ENCODE measurements at places on chromosomes 5 and 9. TPM values are rescaled to one million over a fixed set of nuclear protein-coding genes. Genes with fewer than 3 reads are reported as not detected.

DNA sequence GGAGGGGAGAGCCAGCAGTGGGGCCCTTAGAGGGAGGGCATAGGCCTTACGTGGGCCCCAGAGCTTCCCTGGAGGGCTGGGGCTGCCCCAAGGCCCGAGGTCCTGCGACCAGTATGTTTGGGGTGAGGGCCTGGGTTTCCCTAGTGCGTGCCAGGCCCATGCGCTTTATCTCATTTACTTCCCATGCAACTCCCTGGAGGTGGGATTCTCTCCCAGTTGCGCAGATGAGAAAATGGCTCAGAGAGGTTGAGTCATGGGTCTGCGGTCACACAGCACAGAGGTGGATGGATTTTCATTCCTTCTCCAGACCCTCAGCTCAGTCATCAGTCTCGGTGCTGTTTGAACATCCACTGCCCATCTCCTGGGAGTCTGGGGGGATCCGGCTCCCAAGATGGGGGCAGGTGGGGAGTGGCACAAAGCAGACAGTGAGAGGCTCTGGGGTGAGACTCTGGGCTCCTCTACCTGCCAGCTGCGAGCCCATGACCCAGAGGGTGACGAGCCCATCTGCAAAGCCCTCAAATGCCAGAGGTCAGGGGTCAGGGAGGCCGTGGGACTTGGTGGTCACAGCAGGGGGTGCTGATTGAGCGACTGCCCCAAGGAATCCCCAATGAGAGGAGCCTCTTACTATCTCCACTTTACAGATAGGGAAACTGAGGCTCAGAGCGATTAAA is 171.2 kb downstream of the GAPVD1 start:
- DNase-seq = peak; percentile 39

- peak; percentile 85 for DNase-seq
Measured at GRCh38 chr9:69122082-69122548, 52.0 kb upstream of the TJP2 start.

DNA sequence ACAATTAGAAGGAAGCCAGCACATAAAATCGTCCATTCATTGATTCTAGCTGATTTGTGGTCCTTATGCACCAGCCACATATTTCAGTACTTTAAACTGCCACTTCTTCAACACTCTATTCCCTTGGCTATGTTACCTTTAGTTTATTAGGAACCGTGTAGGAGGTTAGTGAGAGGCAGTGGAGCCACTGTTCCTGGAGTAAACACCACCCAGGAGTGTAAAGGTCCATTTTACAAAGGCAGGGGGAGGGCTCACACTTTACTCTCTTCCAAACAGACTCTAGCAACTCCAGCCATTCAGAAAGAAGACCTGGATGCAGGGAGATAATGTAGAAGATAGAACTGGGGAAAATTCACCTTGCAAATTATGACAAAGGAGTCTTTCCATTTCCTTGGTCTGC is 170.2 kb upstream of the RPS23 start:
- DNase-seq = no peak

DNA sequence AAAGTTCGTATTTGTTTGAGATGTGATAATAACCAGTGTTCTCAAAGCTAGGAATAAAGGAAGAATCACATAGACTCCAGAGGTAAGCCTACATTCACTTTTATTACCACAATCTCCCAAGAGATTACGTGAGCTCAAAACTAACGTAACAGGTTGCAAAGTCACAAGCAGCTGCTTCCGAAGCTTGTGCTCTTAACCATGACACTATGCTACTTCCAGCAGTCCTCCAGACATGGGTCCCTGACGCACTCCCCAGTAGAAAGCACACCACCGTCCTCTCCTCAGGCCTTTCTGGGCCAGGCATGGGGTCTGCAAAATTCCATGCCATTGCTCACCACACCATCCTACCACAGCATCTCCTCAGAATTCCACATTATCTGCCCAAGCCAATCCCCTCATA is 84.6 kb downstream of the PAX5 start:
- DNase-seq = no peak

The TMOD1 gene
- 24.5 TPM for total RNA-seq

- DNase-seq = no peak
Measured at GRCh38 chr9:128077847-128078503, 9.9 kb downstream of the SLC25A25 start.

The CDH18 gene
- total RNA-seq = not detected

DNA sequence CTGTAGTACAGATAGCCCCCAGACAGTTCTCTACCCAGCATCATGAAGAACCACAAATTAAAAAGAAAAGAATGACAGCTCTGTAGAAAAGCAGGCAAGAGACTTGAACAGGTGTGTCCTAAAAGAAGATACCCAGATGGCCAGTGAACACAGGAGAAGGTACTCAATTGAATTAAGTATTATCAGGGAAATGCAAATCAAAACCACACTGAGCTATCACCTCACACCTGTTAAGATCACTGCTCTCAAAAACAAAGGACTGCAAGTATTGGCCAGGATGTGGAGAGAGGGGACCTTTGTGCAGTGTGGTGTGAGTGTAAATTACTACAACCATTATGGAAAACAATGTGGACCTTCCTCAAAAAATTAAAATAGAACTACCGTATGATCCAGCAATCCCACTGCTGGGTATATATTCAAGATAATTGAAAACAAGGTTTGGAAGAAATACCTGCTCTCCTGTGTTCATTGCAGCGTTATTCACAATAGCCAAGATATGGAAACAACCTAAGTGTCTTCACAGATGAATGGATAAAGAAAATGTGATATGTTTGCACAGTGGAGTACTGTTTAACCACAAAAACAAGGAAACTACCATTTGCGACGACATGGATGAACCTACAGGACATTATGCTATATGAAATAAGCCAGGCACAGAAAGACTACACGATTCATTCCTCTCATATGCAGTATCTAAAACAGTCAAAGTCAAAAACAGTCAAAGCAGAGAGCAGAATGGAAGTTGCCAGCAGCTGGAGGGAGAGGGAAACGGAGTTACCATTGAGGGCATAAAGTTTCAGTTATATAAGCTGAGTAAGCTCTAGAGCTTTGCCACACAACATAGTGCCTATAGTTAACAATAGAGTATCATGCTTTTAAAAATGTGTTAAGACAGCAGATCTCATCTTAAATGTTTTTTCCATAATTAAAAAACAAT is 102.6 kb downstream of the WNK2 start:
- DNase-seq = no peak

The PRUNE2 gene
- total RNA-seq = 558 TPM

- no peak for DNase-seq
Measured at GRCh38 chr5:127210042-127210441, 80.6 kb upstream of the MEGF10 start.

The FST gene
- total RNA-seq = 6.1 TPM

DNA sequence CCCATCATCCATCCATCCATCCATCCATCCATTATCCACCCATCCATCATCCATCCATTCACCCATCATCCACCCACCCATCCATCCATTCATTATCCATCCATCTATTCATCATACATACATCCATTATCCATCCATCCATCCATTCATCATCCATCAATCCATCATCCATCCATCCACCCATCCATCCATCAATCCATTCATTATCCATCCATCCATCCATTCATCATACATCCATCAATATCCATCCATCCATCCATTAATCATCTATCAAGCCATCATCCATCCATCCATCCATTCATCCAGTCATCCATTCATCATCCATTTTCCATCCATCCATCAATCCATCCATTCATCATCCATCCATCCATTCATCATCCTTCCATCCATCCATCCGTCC is 89.0 kb downstream of the NSG2 start:
- no peak for DNase-seq

The BAAT gene
- not detected for total RNA-seq

GRCh38 chr9:114261987-114262386 is 60.9 kb upstream of the ORM1 start:
- DNase-seq = no peak

DNA sequence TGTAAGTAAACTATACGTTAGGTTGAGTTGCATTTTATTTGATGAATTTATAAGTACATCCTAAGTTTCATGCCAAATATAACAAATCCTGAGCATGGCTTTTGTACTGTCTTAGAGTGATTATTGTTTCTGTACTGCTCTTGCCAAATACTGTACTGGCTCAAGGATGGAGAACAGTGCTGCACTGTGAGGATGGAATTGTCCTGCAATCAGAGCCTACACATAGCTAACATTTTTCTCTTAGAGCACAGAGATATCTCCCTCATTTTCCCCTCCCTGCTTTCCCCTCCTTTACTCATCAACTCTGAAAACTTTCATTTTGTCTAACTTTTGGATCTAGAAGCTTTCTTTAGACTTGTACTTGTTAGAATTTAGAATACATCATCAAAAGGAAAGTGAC is 28.3 kb downstream of the LRRC70 start:
- no peak for DNase-seq
